ENCODE measurements at places on chromosomes 3 and 15.

DNA sequence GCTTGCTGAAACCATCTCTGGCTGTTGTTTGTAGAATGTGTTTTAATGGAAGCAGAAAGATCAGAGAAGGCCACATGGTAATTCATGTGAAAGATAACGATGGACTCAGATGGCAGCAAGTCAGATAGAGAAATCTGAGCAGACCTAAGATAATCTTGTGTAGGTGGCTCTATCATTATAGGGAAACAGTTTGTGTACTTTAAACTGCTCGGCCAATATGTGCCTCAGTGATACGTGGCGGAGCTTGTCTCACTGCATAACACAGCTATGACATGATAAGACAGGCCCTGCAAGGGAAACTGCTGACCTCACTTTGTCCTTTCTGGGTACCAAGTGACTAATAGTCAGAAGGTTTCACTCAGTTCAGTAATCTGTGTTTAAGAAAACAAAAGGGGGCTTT is 51.0 kb downstream of the MME start:
- no peak for DNase-seq

GRCh38 chr3:1533763-1534162 is 440.9 kb downstream of the CNTN6 start:
- no peak for DNase-seq

DNA sequence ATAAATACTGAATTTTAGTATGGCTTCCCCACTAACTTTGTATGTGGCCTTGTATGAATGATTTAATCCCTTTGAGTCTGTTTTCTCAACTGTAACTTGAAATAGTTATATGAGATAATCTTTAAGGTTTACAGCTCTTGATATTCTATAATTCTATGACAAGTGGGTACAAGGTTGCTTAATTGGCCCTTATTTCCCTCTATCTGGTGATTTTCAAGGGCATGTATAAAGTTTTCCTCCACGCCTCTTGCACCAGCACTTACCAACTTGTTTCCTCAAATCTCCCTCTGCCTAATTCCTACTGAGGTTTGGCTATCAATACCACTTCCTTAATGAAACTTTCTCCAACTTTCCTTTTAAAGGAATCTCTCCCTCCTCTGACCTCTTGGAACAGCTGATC is 112.9 kb downstream of the ISL2 start:
- no peak for DNase-seq

DNA sequence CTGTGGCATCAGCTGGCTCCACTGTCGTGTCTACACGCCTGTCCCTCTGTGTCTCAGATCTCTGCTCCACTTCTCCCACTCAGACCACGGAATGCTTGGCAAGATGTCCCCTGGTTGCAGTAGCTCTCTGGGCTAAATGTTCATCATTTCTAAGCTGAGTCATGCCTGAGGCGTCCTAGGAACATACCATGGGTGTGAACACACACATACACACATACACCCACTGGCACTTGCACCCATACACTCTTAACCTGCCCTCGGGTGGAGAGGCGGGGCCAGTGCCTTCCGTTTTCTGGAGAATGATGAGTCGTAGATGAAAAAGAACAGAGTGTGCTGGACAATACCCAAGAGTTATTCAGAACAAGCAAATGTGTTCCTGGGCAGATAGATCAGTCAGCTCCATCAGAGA is 72.4 kb downstream of the SENP2 start:
- DNase-seq = no peak

GRCh38 chr3:170277833-170278580 is 55.8 kb downstream of the PRKCI start:
- no peak for DNase-seq

- DNase-seq = peak; percentile 72
Measured at GRCh38 chr3:157542711-157543500, 39.7 kb upstream of the VEPH1 start.

DNA sequence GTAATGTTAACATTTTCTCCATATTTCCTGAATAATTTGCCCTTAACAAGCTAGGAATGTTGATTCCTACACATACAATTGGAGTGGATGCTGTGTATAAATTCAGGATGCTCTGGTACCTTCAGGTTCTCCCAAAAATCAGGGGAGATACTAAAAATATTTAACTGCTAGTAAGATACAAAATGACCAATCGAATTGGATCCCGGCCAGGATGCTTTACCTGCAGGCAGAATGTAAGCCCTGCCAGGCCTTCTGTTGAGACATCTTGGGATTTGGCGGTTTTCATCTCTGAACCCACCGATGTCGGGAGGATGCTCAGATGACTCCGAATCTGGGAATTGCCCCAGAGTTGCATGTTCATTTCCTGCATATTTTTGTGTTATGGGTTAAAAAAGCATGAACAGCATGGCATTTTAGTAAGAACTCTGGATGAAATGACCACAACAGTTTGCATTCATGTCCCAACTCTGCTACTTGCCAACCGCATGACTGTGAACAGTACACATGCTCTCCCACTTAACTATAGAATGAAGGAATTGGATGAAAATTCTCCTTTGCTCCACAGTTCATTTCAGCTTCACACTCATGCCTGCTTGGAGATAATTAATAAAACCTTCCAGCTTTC is 241.4 kb upstream of the TBL1XR1 start:
- DNase-seq = no peak

Data from neural progenitor cell (in vitro differentiated cells).